ENCODE measurements at places on chromosomes 1 and 21. TPM values are rescaled to one million over a fixed set of nuclear protein-coding genes. Genes with fewer than 3 reads are reported as not detected.

DNA sequence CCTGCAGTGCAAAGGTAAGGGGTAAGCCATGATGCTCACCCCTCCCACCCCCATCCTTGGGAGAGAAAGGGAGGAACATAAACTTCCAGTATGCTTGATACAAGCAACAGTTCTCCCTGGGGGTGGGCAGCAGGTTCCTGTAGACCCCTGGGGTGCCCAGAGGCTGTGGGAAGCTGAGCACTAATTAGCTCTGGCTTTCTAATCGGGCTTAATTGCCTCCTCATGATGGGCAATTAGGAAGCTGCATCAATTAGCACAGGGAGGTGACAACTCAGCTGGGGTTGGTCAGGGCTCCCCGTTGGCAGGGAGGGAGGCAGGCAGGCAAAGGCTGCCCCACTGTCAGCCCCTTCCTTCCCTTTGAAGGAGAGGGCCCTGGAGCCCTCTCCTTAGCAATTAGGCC, 15.7 kb upstream of the LMNA start:
- no peak for DNase-seq

DNA sequence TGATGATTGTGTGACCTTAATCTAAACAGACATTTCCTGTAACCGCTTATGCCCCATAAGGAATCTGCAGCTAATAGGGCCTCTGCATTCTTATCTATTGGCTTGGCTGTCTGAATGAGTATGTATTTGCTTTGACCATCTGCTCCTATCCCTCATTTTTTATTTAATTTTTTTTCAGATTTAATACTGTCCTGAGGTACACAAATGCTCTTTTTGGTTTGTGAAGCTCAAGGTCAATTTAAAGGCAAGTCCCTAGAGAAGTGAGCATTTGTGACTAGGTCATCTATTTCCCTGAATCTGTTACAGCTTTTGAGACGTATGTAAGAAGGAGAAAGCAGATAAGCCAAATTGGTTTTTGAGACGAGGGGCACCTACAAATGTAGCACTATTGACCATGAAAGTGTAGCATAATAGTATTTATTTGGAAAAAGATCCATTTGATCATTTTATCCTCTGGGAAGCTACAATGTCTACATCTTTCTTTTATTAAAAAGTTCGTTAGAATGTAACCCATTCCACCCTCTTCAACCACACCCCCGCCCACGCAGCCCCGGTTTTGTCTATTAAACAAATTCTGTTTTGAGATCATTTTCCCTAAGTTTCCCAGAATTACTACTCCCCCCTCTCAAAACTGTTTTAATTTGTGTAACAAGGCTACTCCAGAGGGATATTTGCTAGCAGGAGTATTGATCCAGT, 69.2 kb upstream of the HSPA13 start:
- no peak for DNase-seq

DNA sequence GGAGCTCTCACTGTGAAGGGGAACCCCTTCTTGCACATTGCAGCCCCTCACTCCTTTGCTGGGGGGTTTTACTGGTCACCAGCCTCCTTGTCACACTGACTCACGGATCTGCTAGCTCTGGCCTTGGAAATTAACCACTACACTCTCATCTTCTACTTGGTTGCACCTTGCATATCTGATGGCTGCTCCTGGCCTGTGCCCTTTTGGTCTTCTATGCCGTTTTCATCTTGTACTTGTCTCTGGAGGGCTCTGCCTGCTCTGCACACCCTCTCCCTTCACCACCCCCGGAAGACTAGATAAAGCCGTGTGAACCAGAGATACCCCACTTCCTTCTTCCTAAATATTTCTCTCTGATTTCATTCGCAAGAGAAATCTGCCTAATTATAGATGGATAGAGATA, 44.6 kb downstream of the CD247 start:
- no peak for DNase-seq

DNA sequence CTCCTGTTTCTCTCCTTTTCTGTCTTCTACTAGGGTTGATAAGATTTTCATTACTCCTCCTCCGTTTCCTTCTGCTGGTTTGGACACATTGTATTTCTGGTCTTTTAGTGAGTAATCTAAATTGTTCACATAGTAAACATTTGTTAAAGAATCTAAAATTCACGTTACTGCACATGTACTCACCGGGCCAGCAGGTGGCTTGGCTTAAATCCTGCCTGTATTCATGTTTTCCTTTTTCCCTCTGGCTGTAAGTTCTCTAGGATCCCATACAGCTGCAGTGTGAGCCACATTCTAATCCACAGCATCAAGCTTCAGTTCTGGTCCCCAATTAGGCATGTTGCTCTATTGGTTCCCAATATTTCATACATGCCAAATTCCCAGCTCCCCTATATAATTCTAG, 958.3 kb downstream of the ADGRL2 start:
- no peak for DNase-seq

GRCh38 chr1:169103480-169103893, 3.0 kb upstream of the ATP1B1 start:
- no peak for DNase-seq

DNA sequence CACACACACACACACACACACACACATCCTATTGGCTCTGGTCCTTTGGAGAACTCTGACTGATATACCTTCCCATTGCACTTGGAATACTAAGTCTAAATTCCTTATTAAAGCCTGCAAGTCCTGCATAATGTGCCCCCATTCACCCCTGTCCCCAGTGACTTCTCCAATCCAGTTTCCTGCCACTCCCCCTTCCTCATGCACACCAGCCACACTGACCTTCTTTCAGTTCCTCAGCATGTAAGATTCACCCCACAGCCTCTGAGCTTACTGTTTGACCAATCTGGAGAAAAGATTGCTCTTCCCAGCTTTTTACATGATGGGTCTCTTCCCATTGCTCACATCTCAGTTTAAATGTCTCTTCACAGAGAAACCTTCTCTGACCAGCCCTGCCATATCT, 146.6 kb downstream of the TBX15 start:
- DNase-seq, result no peak

- no peak for DNase-seq
Observed at GRCh38 chr1:70890408-70890807, 157.2 kb downstream of the PTGER3 start.

- no peak for DNase-seq
Observed at GRCh38 chr1:43513471-43514173, 17.1 kb upstream of the PTPRF start.

GRCh38 chr1:226491093-226491850, 57.3 kb upstream of the STUM start:
- no peak for DNase-seq

DNA sequence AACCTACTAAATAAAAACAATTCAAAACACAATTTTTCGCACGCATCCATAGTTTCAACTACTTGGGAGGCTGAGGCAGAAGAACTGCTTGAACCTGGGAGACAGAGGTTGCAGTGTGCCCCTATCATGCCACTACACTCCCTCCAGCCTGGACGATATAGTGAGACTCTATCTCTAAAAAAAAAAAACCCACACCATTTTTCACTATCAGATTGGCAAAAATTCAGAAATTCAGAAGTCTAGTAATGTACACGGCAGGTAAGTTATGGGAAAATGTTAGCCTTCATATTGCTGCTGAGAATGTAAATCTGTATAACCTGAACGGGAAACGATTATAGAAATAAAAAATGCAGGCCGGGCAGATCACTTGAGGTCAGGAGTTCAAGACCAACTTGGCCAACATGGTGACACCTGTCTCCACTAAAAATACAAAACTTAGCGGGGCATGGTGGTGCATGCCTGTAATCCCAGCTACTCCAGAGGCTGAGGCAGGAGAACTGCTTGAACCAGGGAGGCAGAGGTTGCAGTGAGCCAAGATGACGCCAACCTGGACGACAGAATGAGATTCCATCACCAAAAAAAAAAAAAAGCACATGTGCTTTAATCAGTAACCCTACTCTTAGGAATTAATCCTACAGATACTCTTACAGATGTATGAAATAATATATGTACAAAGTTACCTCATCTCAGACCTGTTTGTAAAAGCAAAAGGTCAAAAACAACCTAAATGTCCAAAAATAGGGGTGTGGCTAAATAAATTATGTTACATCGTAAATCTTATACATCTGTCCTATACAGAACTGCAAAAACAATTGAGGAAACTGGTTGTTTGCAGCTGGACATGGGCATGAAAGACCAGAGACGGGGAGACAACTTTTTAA, 37.9 kb downstream of the ARID4B start:
- DNase-seq, result no peak

- no peak for DNase-seq
Observed at GRCh38 chr1:241356519-241357365, at the start of gene RGS7. Gene RGS7 (minus strand): TSS chr1:241357205.

PSMA5 gene
- total RNA-seq, result 36.7 TPM

Data from breast epithelium (tissue), 4 donors.